ENCODE measurements at places on chromosomes 16 and 17.
A peak's percentile ranks its signal among the peaks of the same experiment; 100 is the strongest.

DNA sequence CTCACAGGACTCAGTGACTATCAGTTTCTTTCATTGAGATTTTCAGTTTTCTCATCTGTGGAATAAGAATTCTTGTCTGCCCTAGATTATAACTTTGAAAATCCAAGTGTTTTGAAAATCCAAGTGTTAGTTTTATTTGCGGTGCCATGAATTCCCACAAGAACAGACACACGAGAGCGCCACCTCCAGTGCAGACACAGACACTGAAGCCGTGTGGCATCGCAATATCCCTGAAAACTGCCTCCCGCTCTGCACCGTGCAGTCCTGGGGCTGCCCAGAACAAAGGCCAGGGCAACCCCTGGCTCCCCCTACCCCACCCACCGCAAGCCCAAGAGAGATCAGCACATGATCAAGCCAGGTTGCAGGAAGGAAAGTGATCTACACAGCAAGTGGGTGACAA, 229.5 kb upstream of the ASIC2 start:
- no peak for DNase-seq

- no peak for DNase-seq
Measured at GRCh38 chr17:39166437-39167335, 725 bp upstream of the ARL5C start.

- DNase-seq, result no peak
Measured at GRCh38 chr16:78375055-78375679, 275.7 kb downstream of the WWOX start.

DNA sequence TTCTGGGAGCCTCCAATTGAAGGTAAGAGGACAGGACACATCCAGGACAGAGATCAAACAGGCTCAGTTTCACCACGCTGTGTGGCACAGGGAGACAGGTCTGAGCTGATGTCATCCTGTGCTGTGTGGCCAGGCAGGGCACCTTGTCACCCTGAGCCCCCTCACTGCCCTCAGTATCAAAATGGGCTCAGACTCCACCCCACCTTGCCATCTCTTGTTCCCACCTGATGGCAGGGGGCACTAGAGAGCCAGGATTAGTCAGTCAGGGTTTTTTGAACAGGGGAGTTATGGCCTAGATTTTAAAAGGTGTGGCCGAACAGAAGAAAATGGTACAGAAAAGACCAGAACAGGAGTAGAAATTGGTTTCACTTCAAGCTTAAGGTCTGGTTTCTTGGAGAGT, 2.6 kb downstream of the KAT2A start:
- peak; percentile 25 for DNase-seq

- DNase-seq, result no peak
Measured at GRCh38 chr17:48995974-48996721, 1.0 kb upstream of the IGF2BP1 start.

GRCh38 chr17:81277421-81277820, 17.7 kb downstream of the SLC38A10 start:
- DNase-seq, result no peak

GRCh38 chr17:16975277-16975651, 3.3 kb upstream of the TNFRSF13B start:
- DNase-seq, result no peak

DNA sequence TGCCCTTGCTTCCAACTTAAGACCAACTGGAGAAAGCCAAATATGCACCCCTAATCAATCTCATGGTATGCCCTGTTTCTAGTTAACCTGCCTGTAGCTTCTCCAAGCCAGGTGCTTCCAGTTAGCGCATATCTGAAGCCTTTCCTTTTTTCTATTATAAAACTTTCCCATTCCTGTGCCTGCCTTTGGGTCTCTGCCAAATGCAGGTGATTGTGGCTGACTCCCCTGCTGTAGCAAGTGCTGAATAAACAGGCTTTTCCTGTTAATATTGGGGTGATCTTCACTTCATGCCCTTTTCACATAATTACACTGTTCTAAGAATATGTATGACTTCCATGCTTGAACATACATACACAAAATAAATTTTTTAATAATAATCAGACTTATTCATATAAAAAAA, 207.4 kb downstream of the TANC2 start:
- no peak for DNase-seq

GRCh38 chr17:7017827-7018200, 5.0 kb upstream of the BCL6B start:
- DNase-seq, result no peak

DNA sequence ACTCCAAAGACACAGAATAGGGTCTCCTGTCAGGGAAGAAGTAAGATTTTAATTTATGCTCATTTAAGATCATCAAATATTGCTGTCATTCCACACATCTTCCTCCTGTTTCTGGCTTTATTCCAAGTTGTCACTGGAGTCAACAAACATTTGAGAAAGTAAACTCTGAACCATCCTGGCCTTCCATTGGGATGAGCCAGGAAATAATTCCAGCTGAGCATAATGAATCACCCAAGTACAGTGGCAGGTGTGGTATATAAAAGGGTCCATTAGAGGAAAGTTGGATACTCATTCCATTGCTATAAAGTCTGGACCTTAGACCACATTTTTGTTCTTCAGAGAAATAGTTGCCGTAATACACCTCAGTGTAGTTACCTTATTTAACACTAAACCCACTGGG, 246.1 kb downstream of the SLC39A11 start:
- DNase-seq, result no peak

DNA sequence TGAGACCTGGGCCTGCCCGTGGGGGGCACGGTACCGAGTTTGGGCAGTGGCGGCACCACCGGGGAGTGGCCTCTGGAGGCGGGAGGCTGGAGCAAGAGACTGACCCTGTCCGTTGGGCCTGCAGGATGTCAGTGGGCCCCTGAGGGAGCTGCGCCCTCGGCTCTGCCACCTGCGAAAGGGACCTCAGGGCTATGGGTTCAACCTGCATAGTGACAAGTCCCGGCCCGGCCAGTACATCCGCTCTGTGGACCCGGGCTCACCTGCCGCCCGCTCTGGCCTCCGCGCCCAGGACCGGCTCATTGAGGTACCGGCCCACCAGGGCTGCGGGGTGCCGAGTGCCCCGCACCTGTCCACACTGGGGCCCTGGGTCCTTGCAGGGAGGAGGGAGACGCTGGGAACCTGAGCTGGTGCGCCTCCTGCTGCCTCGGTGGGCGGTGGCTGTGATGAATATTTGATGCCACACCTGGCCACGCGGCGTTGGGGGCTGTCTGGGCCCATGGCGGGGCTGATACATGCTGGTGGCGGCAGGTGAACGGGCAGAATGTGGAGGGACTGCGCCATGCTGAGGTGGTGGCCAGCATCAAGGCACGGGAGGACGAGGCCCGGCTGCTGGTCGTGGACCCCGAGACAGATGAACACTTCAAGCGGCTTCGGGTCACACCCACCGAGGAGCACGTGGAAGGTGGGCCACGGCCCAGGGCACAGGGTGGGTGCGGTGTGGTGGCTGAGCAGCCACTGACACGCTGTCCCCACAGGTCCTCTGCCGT, 9.7 kb downstream of the NHERF2 start:
- no peak for DNase-seq

GRCh38 chr17:4100883-4101756, 41.7 kb downstream of the ZZEF1 start:
- DNase-seq, result no peak

DNA sequence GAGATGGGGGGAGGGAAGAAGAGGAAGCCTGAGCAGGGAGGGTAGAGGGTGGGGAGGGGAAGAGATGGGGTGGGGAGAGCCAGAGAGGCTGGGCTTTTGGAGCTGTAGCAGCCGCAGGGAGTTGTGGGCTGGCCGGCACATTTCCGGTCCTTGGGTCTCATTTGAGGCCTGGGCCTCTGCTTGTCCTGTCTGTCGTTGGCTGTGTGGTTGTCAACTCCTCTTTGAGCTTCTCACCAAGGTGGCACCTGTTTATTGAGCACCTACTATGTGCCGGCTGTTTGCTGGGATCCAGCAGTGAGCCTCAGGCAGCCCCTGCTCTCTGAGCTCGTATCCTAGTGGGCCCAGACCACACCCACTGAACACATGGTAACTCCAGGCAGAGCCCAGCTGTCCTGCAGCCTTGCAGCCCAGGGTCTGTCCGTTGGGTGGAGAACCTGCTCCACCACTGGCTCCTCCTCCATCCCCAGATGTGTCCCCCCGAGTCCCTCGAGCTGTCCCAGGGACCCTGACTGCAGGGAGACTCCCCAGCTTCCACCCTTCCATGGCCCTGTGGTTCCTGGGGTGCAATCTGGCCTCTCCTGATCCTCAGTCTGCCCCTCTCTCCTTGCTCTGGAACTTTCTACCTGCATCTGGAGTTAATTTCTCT, 164.9 kb downstream of the IRF8 start:
- no peak for DNase-seq

DNA sequence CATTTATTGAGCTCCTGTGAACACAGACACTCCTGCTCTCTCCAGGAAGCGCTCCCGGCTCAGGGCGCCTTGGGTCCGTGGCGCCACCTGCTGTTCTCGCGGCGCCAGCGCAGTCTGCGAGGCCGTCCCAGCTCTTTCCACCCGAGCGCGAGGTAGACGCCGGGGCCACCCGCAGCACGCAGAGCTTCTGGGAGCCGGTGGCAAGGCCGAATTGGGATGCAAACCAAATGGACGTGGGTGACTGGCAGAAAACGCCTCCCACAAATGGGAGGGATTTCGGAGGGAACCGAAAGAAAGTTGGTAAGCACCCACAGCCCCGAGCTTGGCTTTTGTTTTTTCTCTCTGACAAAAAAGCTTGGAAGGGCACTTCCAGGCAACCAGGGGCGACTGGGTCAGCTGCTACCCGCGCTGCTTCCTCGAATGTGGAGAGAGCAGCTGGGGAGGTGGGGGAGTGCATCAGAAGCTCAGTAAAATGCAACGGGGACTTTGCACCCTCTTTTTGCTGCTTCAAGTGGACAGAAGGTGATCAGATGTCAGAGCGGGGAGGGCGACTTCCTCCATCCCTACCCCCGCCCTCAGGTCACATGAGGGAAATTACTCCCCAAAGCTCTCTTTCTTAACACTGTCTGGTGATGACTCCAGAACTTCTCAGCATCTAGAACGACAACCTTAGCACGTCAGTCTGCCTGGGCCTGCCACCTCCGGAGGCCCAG, 13.5 kb upstream of the N4BP1 start:
- peak; percentile 73 for DNase-seq

GRCh38 chr16:72997141-72997542, 50.8 kb downstream of the ZFHX3 start:
- no peak for DNase-seq

DNA sequence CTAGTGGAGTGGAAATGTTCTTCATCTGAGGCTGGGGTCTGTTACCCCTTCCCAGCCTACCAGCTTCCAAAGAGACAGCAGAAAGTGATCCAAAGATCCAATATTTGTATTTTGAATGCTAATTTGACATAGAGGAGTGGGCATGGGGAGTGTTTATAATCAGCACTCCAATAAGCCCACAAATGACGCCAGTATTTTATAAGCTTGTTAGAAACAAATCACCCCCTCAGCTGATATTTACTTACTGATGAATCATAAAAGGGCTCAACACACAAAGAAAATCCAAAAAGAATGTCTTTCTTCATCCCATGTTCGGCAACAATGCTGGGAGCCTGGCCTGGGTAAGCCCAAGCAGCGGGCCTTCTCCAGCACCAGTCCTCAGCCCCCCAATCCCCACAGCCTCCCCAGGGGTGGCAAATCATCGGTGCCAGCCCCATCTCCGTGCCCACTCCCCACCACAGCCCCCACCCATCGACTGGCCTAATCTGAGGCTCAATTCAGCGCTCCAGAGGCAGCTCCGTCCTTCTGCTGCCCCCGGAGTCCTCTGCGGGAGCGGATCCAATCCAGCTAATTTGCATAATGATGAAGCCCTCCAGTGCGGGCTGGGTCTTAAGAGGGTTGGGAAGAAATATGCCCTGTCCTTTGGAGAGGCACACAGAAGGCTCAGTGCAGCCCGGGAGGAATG, 169.5 kb downstream of the C16orf78 start:
- no peak for DNase-seq

- DNase-seq, result no peak
Measured at GRCh38 chr17:77786740-77787505, 171.6 kb upstream of the TNRC6C start.

DNA sequence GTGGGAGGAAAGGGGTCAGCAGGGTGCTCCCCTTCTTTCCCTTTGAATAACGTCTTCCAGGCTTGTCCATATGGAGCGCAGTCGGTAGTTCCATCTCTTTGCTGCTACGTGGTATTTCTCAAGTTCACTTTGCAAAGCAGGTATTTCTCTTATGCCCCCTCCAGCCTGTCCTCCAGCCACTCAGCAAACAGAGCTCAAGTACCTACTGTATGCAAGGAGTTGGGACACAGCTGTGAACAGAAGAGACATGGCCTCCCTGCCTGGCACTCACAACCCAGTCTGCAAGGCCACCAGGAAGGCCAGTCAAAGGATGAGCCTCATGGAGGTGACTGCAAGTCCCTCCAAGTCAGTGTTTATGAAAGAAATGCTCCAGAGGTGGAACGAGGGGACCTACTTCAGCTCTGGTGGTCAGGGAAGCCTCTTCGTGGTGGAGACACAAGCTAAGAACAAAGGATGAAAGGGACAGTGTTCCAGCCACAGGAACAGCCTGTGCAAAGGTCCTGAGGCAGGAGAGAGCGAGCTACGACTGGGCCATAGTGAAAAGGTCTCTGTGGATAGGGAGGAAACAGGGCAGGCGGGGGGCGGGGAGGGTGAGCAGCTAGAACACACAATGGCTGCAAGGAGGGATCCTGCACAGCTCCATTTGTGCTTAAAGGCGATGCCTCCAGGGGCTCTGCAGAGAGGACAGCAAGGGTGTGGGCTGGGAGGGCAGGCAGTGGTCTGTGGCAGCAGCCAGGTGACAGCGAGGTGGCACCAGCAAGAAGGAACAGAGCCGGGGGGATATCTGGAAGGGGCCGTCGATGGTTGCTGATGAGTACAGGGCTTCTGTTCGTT, 32.6 kb downstream of the PPL start:
- no peak for DNase-seq

DNA sequence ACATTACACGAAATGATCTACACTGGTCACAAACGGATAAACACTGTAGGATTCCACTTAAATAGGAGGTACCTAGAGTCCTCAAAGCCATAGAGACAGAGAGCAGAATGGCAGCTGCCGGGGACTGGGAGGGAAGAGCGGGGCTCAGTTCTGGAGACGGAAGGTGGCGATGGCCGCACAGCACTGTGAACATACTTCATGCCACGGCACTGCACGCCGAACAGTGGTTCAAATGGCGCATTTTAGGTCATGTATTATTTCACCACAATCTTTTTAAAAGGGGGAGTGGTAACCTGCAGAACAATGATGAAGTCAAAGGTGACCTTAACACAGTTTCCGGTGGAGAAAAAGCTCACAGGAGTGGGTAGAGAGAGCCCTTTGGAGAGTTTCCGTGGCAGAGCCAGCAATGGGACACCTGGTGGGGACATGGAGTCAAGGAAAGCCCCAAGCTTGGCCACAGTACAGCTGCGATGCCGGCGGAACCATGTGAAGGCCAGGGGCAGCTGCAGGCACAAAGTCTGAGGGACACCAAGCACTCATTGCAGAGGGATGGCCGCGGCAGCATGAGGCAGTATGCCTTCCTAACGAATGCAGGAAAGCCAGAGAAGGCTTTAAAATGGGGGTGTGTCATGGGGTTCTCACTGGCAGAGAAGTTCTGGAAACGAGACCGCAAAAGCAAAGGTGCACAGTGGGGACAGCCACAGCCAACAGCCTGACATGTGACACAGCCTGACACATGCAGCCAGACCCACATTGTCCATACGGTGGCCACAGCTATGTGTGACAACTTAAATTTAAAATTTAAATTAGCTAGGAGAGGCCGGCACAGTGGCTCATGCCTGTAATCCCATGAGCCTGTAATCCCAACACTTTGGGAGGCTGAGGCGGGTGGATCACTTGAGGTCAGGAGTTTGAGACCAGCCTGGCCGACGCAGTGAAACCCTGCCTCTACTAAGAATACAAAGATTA, 7.3 kb downstream of the FLCN start:
- DNase-seq, result no peak

Data from stimulated activated CD4-positive, alpha-beta T cell treated with anti-CD3 and anti-CD28 coated beads, Interleukin-2, amount 100 ng/mL, for 4 hours (primary cell).